ENCODE measurements at places on chromosomes 12 and 14.

- peak; percentile 53 for DNase-seq
Measured at GRCh38 chr14:91649930-91650329, 82.0 kb downstream of the CATSPERB start.

GRCh38 chr12:81167694-81168093 is 89.8 kb downstream of the ACSS3 start:
- DNase-seq, result peak; percentile 16

DNA sequence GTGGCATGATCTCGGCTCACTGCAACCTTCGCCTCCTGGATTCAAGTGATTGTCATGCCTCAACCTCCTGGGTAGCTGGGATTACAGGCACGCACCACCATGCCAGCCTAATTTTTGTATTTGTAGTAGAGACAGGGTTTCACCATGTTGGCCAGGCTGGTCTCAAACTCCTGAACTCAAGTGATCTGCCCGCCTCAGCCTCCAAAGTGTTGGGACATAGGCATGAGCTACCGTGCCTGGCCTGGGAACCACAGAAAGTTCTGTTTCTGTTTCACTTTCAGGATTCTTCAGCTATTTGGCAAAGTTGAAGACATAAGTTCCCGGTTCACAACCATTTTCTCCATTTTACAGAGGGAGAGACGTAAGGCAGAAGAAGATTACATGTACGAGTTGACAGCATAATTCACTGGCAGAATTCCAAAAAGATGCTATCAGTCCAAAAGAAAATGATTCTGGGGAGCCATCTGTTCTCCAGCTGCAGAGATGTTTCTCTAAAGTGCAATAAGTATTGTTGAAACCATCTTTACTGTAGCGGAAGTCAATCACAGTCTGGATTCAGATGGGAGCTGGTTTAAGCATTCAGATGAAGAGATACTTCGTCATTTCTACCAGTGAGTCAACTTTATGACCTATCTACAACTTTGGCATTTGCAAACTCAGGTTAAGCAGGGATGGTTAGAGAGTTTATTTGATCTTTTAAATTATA is 8.1 kb upstream of the RNF34 start:
- DNase-seq, result peak; percentile 3

GRCh38 chr14:73567951-73568885 is 795 bp upstream of the ACOT2 start:
- no peak for DNase-seq

DNA sequence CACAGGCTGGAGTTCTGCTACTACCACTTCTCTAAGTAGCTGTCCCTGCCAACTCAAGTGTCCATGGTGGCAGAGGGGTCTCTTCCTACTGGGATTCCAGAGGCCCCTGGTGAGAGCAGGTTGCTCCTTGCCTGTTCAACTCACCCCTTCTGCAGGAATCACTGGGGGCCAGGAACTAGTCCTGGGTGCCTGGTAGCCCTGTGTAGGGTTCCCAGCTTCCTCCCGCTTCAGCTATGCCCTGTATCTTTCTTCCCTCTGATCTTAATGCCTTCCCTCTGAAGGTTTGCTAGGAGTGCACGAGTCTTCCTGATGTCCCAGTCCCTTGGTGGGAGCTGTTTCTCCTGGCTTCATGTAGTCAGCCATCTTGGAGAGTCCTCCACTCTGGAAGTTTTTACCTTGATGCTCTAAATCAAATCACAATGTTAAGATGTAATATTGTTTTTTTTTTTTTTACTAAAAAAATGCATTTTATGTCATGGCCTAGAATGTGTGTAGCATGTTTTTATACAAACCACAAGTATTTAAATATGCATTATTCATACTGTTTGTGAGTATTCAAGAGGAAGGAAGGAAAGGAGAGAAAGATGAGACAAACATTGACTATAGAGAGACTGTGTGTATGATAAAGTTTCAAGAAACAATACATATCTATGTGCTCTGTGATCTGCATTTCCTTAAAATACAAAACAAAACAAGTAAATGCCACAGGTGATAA is 54.7 kb downstream of the FRS2 start:
- no peak for DNase-seq

DNA sequence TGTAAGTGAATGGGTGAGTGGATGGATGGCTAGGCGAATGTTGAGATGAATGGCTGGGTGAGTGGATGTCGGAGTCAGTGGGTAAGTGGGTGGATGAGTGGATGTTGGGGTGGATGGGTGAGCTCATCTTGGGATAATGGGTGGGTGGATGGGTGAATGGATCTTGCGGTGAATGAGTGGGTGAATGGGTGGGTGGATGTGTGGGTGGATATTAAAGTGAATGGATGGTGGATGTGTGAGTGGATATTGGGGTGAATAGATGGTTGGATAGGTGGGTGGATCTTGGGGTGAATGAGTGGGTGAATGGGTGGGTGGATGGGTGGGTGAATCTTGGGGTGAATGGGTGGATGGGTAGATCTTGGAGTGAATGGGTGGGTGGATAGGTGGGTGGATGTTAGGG is 51.9 kb downstream of the CMKLR1 start:
- no peak for DNase-seq

DNA sequence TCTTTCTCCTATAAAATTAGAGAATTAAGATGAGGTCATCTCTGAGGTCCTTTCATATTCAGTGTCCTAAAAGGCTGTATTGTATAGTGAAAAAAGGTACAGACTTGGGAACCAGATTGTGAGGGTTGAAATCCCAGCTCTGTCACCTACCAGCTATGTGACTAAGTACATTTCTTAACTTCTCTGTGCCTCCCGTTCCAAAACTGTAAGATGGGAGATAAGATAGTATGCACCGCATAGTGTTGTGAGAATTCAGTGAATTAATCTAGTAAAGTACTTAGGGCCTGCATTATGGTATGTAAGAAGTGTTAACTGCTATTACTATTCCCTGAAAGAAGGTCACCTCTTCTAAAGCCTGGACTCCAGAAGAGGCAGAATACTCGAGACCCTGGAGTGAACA is 60.6 kb downstream of the GNG2 start:
- no peak for DNase-seq

DNA sequence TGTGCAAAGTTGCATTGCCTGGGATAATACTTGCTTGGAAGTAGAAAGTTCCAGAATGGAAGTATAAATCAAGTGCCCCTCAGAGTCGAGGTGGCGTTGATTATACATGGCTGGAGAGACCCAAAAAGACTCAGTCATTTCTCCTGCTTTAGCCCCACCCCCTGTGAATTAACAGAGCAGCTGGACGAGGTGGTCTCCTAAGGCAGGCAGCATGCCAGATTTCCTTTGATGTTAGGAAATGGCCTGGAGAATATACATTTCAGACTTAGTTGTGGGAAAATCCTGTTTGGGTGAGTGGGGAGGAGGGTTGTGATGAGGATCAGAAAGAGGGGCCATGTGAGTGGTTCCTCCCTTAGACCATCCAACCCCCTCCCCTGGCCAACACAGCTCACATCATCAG is 406.1 kb upstream of the TMPO start:
- no peak for DNase-seq

- DNase-seq, result no peak
Measured at GRCh38 chr12:101939306-101939705, 61.9 kb downstream of the DRAM1 start.

DNA sequence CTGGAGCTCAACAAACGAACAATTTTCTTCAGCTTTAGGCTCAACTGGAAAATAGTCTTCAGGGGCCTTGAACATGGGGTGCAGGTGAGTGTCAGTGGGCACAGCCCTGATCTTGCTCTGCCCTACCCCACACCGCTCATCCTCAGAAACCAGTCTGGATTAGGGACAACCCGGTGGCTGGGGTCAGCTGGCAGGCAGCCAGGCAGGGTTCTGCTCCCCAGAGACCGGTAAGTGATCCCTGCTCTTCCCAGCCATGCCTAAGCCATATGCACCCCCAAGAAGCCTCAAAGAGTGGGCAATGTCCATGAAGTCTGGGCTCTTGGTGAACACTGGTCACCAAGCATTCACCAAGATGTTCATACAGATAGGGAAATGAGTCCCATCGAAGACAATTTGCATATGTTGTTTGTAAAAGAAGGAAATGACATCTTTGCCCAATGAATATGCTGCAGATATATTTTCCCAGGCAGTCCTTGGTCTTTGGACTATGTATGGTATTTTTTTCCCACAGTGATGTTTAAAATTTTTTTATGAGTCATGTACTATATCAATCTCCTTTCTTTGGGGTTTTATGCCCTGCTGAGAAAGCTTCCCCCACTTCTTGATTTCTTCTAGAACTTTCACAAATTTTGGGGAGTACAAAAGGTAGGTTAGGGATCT is 63.9 kb upstream of the VASH1 start:
- DNase-seq, result no peak

GRCh38 chr12:130357241-130357640 is 19.6 kb downstream of the PIWIL1 start:
- DNase-seq, result no peak

DNA sequence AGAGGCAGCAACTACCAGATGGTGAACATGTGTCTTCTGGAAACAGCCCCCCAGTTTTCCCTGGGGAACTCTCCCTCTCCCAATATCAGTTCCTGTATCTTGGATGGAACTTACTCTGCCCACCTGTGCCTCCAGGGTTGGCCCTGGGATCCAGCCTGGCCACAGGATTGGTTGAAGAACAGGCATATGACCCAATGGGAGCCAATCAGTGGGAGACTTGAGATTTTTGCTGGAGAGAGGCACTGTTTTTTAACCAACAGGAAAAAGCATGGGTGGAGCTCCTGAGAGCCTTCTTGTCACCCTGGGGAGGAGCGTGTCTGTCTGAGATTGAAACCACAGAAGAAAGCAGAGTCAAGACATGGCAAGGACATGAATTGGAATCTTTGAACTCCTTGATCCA is 33.6 kb upstream of the COX6A1 start:
- no peak for DNase-seq

- no peak for DNase-seq
Measured at GRCh38 chr14:59309291-59309900, 120.9 kb downstream of the DAAM1 start.

- no peak for DNase-seq
Measured at GRCh38 chr12:118571730-118572129, 195.4 kb downstream of the SUDS3 start.

- no peak for DNase-seq
Measured at GRCh38 chr14:71474301-71475265, 457.6 kb upstream of the RGS6 start.

DNA sequence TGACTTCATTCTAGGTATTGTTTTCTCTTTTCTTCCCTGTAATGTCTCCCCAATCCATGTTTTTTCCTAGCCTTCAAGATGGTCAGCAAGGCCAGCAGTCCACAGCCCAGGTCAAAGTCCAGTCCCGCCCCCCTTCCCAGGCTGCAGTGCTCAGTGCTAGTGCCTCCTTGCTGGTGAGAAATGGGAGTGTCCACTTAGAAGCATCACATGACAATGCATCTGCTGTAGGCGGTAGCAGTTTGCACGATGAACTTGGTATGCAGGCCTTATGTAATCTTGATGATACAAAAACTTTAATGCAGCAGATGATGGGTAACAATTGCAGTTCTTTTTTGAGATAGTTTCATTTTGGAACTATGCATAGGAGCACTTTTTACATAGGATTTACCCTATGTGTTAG is 88.4 kb downstream of the PCNX1 start:
- no peak for DNase-seq

- DNase-seq, result no peak
Measured at GRCh38 chr12:3911409-3911808, 38.2 kb upstream of the PARP11 start.

- DNase-seq, result peak; percentile 90
Measured at GRCh38 chr12:96427269-96427729, 27.1 kb upstream of the CDK17 start.

DNA sequence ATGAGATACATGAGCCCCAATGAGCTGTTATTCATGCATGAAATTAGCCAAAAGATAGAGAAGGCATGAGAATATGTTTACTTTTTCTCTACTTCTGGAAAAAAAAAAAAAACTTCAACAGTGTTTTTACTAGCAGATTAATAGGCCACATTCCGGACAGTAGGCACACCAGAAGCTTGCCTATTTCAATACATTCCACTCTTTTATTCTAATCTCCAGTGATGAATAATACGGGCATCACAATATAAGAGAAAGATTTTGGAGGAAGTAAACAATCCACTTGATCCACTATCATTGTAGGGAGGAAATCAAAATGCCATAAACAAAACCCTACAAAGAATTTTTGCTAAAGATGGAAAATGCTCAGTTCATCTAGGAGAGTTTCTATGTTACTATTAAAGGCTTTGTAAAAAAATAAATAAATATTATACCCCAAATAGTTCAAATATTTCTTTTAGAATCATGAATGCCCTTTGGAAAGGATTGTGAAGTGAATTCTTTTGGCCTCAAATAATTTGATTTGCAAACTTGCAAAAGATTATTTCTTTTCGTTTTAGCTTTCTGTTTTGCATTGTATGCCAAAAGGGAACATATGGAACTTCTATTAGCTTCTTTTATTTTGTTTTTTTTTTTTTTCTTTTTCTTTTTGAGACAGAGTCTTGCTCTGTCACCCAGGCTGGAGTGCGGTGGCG is 232.6 kb downstream of the EPS8 start:
- DNase-seq, result no peak

DNA sequence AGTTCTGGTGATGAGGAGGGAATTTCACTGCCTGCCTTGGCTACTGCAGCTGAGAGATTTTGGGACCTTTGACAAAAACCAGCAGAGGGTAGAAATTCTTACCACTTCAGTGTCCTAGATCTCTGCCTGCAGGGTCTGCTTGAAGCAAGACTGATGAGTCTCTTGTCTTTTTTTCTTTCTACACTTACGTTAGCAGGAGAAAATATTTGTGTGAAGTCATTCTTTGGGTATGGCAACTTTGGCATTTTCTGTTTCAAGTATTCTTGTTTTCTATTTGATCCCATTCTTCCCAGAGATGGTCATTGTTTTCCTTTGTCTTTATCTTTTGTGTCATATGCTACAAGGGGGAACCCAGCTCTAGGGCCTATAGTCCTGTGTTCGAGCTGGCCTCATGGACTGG is 65.6 kb upstream of the FERMT2 start:
- DNase-seq, result no peak

GRCh38 chr12:100959481-100959880 is 164.9 kb downstream of the ANO4 start:
- no peak for DNase-seq

- no peak for DNase-seq
Measured at GRCh38 chr14:99850709-99851108, 57.5 kb downstream of the EML1 start.

GRCh38 chr12:95809000-95809680 is 18.6 kb upstream of the NTN4 start:
- DNase-seq, result no peak

GRCh38 chr14:101713621-101714349 is 47.7 kb upstream of the PPP2R5C start:
- DNase-seq, result no peak

DNA sequence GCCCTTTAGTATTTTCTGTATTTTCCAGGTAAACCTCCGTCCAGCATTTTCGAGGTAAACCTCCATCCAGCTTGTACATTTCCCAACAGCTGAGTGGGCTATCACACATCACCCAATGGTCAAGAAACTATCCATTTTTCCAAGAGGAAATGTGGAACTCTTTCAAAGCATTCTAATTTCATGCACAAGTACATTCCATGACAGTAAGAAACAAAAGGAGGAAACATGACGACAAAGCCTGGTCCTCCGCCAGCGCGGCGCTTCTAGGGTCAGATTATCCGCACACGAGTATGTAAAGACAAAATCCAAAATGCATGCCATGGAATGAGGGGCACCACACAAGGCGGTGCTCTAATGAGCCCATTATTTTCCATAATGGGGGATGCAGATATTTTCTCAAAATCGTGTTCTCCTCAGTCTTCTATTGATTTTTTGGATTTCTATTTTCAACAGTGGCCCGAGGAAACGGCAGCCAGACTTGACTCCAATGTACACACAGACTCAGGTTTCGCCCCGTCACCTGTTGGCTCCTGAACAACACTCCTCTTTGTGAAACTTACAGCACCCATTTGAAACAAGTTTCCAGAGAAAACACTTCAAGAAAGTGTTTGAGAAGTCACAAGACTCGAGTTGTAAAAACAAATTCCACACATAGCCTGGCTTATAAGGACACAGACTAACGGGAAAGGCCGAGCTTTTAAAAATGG is 107.4 kb downstream of the PRICKLE1 start:
- DNase-seq, result no peak

Data from RWPE1 (cell line).